ENCODE measurements at places on chromosomes 13 and 19. TPM values are rescaled to one million over a fixed set of nuclear protein-coding genes. Genes with fewer than 3 reads are reported as not detected.

DNA sequence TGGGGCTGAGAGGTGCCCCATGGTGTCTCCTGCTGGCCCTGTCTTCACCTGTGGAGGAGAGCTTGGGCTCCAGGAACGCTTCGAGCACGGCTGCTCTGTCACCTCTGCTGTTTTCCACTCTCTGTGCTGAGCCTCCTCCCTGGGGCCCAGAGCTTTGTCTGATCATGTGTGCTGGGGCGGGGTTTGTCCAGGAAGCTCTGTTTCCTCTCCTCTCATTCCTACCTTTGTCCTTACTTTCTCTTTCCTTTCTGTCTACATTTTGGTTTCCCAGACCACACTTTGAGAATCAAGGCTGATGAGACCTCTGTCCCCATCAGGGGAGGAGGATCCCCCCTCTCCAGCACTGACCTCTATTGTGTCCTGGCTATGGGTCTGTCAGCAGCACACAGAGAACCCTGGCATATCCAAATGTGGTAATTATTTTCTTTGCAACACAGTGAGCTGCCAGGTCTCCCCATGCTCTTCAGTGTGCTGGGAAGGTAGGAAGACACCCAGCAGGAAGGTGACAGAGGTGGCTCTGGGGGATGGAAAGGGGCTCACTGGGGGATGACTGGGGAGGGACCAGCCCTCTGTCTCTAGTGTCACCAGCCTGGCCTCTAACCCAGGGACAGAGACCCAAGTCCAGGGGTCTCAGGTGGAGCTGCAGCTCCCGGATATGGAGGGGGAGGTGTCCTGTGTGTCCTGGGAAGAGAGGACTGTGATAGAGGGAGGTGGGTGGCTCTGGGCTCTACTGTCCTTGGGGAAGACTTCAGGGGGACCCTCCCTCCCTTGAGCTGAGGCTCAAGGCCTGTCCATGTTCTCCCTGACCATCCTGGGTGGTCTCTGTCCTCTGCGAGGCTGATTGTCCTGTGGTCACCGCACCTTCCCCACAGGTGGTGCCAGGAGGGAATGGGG lies at the start of gene CEACAM1:
CEACAM1 (minus strand) TSS at position 128 of the 894 bp plus-strand sequence; CDS start at position 21, 107 bp downstream.
- H3K27me3 ChIP-seq, result no peaks in the 10 kb centered on the region
- no peaks in the 10 kb centered on the region for H3K4me1 ChIP-seq
- no peak for DNase-seq
- no peaks in the 10 kb centered on the region for H3K36me3 ChIP-seq
- no peak within 1 kb of the TSS for H3K4me3 ChIP-seq

DNA sequence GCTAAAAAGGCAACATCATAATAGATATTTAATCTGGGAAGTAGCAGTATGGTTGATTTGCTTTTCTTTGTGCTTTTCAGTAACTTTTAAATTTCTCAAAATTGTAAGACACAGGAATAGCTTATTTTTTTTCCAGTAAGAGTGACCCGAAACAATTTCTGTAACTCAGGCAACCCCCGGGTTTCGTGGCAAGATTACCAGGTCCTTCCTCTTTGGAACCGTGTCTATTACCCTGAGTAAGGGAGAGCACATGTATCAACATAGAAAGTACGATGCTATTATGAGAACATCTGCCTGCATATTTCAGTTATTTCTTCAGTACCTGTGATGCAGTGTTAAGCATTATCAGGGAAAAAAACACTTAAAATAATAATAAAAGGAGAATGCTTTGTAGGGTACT lies 64.1 kb downstream of the DOCK9 start:
- peaks cover 3% of the 10 kb centered on the region for H3K4me1 ChIP-seq
- no peaks in the 10 kb centered on the region for H3K36me3 ChIP-seq
- H3K4me3 ChIP-seq, result no peak overlapping the region
- no peaks in the 10 kb centered on the region for H3K27me3 ChIP-seq
- DNase-seq, result no peak
- H3K27ac ChIP-seq, result no peak overlapping the region

GRCh38 chr19:1774989-1775772 lies 21.9 kb downstream of the ONECUT3 start:
- H3K36me3 ChIP-seq, result no peaks in the 10 kb centered on the region
- no peaks in the 10 kb centered on the region for H3K4me1 ChIP-seq
- no peak overlapping the region for H3K4me3 ChIP-seq

- peaks cover 6% of the 10 kb centered on the region for H3K4me1 ChIP-seq
- H3K27me3 ChIP-seq, result no peaks in the 10 kb centered on the region
- no peak overlapping the region for H3K4me3 ChIP-seq
Measured at GRCh38 chr19:41862445-41862986, 2.5 kb downstream of the RPS19 start.

DNA sequence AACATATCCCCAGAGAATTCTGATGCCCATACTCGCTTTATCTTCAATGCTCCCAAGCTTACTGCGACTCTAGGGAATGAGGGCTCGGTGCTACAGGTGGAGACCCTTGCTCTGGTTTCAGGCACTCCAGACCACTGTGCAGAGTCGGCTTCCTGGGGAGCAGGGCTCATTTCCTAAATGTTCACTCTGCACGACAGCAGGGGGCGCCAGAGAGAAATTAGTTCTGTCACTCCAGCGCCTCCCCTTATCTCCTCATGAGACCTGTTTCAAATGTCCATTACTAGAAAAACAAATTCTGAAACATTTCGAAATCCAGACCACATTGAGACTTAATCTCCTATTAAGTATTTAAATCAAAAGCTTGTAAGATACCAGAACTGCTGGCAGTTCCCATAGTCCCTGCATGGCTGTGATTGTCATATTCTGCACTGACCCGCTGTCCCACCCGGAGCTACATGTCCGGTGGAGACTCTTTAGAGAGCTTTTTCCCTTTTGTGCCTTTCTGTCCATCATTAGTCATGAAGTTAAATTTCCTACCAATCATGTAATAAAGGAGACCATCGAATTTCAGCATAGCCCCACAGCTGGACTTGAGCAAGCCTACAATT lies 22.4 kb downstream of the EPSTI1 start:
- peaks cover 2% of the 10 kb centered on the region for H3K4me1 ChIP-seq
- no peak overlapping the region for H3K27ac ChIP-seq
- DNase-seq, result peak; percentile 54
- no peak overlapping the region for H3K4me3 ChIP-seq

GRCh38 chr19:49333811-49334288 lies 1.4 kb upstream of the CD37 start:
- H3K27ac ChIP-seq, result no peak overlapping the region
- no peaks in the 10 kb centered on the region for H3K27me3 ChIP-seq
- peaks cover 5% of the 10 kb centered on the region for H3K4me1 ChIP-seq
- DNase-seq, result no peak
- H3K4me3 ChIP-seq, result no peak overlapping the region
- H3K36me3 ChIP-seq, result no peaks in the 10 kb centered on the region

GRCh38 chr19:44164673-44165512 lies at the start of gene ZNF226:
TSS of gene ZNF226 (plus strand) at chr19:44165100. CDS start at chr19:44170081, 4,981 bp downstream.
- H3K27me3 ChIP-seq, result no peaks in the 10 kb centered on the region
- no peaks in the 10 kb centered on the region for H3K36me3 ChIP-seq
- peaks cover 5% of the 10 kb centered on the region for H3K4me1 ChIP-seq

- H3K27ac ChIP-seq, result no peak overlapping the region
- no peaks in the 10 kb centered on the region for H3K27me3 ChIP-seq
- DNase-seq, result no peak
- H3K4me3 ChIP-seq, result no peak overlapping the region
- H3K4me1 ChIP-seq, result no peaks in the 10 kb centered on the region
Measured at GRCh38 chr13:66301006-66301405, 929.1 kb downstream of the PCDH9 start.

- no peak for DNase-seq
- H3K27me3 ChIP-seq, result no peaks in the 10 kb centered on the region
- H3K4me3 ChIP-seq, result no peak overlapping the region
- H3K4me1 ChIP-seq, result peaks cover 18% of the 10 kb centered on the region
- H3K36me3 ChIP-seq, result no peaks in the 10 kb centered on the region
Measured at GRCh38 chr13:97243915-97244781, 22.0 kb downstream of the MBNL2 start.

GRCh38 chr19:5953680-5954213 lies 24.2 kb downstream of the RANBP3 start:
- H3K36me3 ChIP-seq, result no peaks in the 10 kb centered on the region
- no peak overlapping the region for H3K4me3 ChIP-seq

DNA sequence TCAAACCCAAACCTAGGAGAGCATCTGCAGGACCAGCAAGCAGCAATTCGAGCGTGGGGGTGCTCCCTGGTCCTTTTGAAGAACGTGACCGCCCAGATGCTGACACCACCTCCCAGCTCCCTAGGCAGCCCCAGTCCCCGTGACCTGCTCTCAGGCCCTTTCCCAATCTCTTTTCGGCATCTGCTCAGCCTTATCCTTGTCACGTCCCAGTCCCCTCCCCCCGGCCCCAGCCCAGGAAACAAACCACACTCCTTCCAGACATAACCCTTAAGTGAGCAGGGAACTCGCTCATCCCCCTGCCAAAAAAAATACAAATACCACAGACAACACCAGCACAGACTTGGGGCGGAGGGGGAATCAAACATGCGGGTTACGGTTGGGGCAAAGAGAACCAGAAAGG lies 3.3 kb downstream of the MLLT1 start:
- peaks cover 49% of the 10 kb centered on the region for H3K4me1 ChIP-seq
- DNase-seq, result peak; percentile 37
- no peak overlapping the region for H3K4me3 ChIP-seq
- H3K27me3 ChIP-seq, result no peaks in the 10 kb centered on the region
- H3K36me3 ChIP-seq, result no peaks in the 10 kb centered on the region
- H3K27ac ChIP-seq, result no peak overlapping the region

- no peak overlapping the region for H3K4me3 ChIP-seq
- no peak for DNase-seq
- H3K4me1 ChIP-seq, result no peaks in the 10 kb centered on the region
Measured at GRCh38 chr13:109985871-109986450, 199.6 kb upstream of the IRS2 start.

DNA sequence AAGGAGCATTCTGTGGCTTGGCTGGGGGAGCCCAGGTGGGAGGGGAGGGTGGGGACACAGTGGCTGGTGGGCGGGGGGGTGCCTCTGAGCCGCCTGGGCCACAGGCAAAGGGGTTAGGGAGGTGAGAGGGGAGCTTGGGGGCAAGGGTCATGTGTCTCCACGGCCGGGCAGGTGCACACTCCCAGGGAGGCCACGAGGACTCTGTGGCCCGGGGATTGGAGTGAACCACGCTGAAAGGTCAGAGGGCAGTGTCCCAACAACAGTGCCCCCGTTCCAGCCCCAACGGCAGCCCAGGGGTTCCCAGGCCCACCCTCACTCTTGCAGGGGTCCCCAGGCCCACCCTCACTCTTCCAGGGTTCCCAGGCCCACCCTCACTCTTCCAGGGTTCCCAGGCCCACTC lies 9.6 kb downstream of the C2CD4C start:
- no peaks in the 10 kb centered on the region for H3K36me3 ChIP-seq
- no peaks in the 10 kb centered on the region for H3K4me1 ChIP-seq
- no peaks in the 10 kb centered on the region for H3K27me3 ChIP-seq
- peak; percentile 11 for DNase-seq
- H3K27ac ChIP-seq, result no peak overlapping the region

DNA sequence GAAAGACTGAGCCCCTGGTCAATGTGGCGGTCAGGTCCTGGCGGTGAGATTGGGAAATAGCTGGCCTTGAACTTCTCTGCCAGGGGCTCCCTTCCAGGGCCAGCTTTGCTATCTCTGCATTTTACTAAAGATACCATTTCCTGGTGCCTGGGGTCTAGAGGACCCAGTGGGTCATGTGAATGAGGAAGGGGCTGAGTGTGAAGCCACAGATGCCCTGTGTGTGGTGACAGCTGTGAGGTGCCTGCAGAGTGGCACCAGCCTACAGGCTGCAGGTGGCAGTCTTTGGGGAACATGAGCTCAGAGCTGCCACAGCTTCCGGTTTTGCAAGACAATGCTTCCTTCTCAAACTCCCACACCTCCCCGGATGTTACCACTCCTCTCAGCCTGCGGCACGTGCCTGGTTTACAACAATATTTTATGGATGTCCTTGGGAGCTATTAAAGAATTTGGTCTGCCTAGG lies 5.2 kb upstream of the MLNR start:
- DNase-seq, result no peak
- H3K36me3 ChIP-seq, result no peaks in the 10 kb centered on the region
- H3K27me3 ChIP-seq, result no peaks in the 10 kb centered on the region
- no peaks in the 10 kb centered on the region for H3K4me1 ChIP-seq
- H3K27ac ChIP-seq, result no peak overlapping the region
- no peak overlapping the region for H3K4me3 ChIP-seq

GRCh38 chr13:75566658-75567057 lies 17.1 kb downstream of the UCHL3 start:
- no peaks in the 10 kb centered on the region for H3K27me3 ChIP-seq
- H3K27ac ChIP-seq, result no peak overlapping the region
- no peaks in the 10 kb centered on the region for H3K4me1 ChIP-seq
- DNase-seq, result no peak

- H3K27ac ChIP-seq, result no peak overlapping the region
- no peak for DNase-seq
- no peaks in the 10 kb centered on the region for H3K27me3 ChIP-seq
- no peaks in the 10 kb centered on the region for H3K4me1 ChIP-seq
- H3K4me3 ChIP-seq, result no peak overlapping the region
Measured at GRCh38 chr13:85500696-85501256, 298.4 kb downstream of the SLITRK6 start.

DNA sequence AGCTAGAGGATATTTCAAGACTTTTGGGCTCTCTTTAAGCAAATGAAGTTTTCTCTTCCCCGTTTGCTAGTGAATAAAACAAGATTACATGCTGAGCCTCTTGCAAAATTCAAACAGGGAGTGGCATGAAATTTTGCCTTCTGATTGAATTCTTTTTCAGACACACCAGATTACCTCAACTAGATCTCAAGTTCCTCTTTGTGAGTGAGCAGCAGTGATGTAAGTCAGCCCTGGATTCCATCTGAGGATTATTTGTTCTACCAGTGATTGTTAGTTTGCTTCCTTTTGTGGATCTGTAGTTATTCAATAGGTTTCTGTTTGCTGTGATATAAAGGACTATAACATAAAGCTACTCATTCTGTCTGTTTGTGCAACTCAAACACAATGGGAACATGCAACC lies 407.7 kb downstream of the LMO7 start:
- H3K36me3 ChIP-seq, result no peaks in the 10 kb centered on the region
- H3K4me1 ChIP-seq, result no peaks in the 10 kb centered on the region
- H3K4me3 ChIP-seq, result no peak overlapping the region
- no peaks in the 10 kb centered on the region for H3K27me3 ChIP-seq

DNA sequence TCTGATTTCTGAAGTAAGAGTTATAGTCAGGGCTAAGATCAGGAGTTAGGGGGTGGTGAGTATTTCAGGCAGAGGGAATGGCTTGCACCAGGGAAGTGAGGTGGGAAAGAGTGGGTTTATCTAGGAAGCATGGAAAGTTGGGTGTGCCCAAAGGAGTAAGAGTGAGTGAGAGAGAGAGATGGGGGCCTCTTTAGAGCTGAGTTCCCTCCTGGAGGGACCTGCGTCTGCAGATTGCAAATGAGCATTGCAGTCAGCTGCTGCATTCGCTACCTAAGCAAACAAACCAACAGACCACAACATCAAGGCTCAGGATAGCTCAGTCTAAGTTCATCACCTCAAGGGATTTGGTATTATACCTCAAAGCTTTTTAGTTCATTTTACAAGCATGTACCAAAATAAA lies 405.8 kb downstream of the FGF9 start:
- no peak overlapping the region for H3K27ac ChIP-seq
- DNase-seq, result no peak
- H3K27me3 ChIP-seq, result no peaks in the 10 kb centered on the region
- no peak overlapping the region for H3K4me3 ChIP-seq
- no peaks in the 10 kb centered on the region for H3K36me3 ChIP-seq

The SULT2A1 gene
- not detected for total RNA-seq

The MTUS2 gene
- total RNA-seq, result 4.8 TPM

The LDLR gene
- 141 TPM for total RNA-seq

The F10 gene
- 28.3 TPM for total RNA-seq

The ZNF625 gene
- total RNA-seq, result 19.2 TPM

The EFNA2 gene
- not detected for total RNA-seq

The PGLYRP2 gene
- not detected for total RNA-seq

The ZNF208 gene
- total RNA-seq, result 3.1 TPM

The TJP3 gene
- 0.95 TPM for total RNA-seq

The FGF14 gene
- total RNA-seq, result not detected

The ELAVL3 gene
- not detected for total RNA-seq

The FCHO1 gene
- 4.0 TPM for total RNA-seq

The ZNF541 gene
- 0.92 TPM for total RNA-seq

All from ovary (tissue), 10 donors.